ENCODE measurements at places on chromosomes 4 and X. TPM values are rescaled to one million over a fixed set of nuclear protein-coding genes. Genes with fewer than 3 reads are reported as not detected.

TLL1 gene
- not detected for polyA plus RNA-seq

DNA sequence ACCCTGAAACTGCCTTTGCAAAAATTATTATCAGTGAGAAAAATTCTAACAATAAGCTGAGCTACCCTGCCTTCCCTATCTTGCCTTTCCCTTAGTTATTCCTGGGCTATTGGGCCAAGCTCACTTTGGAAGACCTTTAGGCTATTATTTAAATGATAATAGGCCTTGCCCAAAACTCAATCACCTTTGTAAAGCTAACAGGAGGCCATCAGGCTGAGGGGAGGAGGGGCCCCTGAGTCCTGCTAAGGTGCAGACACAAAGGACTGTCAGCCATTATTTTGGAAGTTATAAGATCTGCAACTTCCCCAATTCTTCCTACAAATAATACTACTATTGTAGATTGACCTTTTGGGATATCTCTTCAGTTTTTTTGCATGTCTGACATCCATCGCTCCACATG is 278.8 kb upstream of the DIAPH2 start:
- DNase-seq = no peak

GRCh38 chr4:46844325-46844917 is 64.6 kb downstream of the COX7B2 start:
- DNase-seq = peak; percentile 22

- DNase-seq = no peak
Measured at GRCh38 chrX:117972711-117973109, 143.9 kb downstream of the KLHL13 start.

GRCh38 chrX:119706616-119707015 is 13.6 kb upstream of the SEPTIN6 start:
- DNase-seq = no peak

GRCh38 chr4:173930329-173930967 is 353.0 kb downstream of the FBXO8 start:
- no peak for DNase-seq

- DNase-seq = no peak
Measured at GRCh38 chr4:41323179-41323578, 66.5 kb downstream of the UCHL1 start.

All from CD8-positive, alpha-beta memory T cell (primary cell).